Nephron progenitor cell (in vitro differentiated cells): ENCODE measurements at places on chromosomes 7 and 10.

DNA sequence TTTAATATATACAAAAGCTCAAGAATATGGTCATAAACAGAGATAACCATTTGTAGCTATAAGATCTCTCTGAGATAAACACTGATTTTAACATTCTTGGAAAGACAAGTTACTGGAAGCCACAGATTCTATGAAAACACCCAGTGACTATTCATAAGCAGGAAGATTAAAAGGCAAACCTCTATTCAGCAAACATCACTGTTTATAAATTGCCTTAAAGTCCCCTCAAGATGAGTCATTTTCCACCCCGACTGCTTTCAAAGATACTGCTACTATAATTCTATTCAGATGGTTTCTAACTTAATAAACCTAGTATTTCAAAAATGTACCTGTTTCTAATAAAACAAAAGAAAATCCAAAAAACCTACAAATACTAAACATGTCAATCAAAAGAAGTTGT is 21.0 kb downstream of the TM9SF3 start:
- DNase-seq: no peak

- DNase-seq: no peak
These were observed 110.4 kb downstream of the PKD1L1 start for GRCh38 chr7:47837826-47838225.

DNA sequence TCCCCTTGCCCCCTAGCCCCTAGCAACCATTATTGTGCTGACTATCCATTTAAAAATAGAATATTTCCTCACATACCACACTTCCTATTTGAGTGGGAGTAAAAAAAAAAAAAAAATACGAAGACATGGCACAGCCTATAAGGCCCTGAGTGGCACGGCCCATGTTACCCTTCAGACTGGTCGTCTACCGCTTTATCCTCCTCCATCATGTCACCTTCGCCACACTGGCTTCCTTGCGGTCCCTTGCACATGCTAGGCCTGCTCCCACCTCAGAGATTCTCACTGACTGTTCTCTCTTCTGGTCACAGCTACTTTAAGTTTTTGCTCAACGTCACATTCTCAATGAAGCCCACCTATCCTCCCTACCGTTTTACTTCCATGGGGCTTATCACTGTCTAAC is 130.3 kb downstream of the ATE1 start:
- DNase-seq: no peak

DNA sequence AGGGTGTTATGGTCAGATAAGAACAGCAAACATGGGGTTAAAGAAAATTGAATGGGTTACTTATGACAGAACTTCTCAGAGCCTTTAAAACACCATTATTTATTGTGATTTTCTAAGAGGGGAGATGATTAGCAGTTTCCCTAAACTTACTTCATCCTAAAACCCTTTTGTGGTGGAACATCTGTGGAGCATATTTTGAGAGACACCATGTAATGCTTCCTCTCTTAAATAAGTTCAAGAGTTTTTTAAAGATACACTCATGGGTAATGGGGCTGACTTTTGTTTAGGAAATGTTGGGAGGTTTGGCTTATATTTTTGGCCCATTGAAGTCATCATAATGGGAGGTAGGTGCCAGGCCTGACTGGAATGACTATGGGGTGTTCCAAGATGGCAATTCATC is 8.4 kb upstream of the PDCD4 start:
- no peak for DNase-seq

GRCh38 chr10:121302541-121303180 is 295.6 kb downstream of the FGFR2 start:
- no peak for DNase-seq

GRCh38 chr7:142632271-142633134 is 116.8 kb upstream of the PRSS1 start:
- DNase-seq: peak; percentile 69
